ENCODE measurements at places on chromosomes 13 and 19. TPM values are rescaled to one million over a fixed set of nuclear protein-coding genes. Genes with fewer than 3 reads are reported as not detected.

- no peak for DNase-seq
Observed at GRCh38 chr19:8577247-8577646, at the start of gene MYO1F. Gene MYO1F (minus strand): TSS chr19:8577442. CDS start chr19:8577309, 133 bp downstream.

DNA sequence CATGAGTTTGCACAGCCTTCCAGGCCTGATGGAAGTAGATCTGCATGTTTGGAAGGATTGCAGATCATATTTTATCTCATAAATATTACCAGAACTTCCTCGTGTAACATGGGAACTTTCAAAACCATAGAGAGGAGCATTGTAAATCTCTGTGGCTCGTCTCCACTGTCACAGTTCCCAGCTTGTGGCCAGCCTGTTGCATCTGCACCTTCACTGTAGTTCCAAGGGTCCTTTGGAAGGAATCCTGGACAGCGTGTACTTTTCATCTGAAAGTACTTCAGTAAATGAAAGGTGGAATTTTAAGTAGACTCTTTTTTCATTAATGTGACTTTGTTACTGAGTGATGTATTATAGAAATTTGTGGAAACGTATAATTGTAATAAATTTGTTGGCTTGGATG is 105.4 kb downstream of the ATP11A start:
- DNase-seq: no peak

- DNase-seq: no peak
Observed at GRCh38 chr13:112928020-112928971, 40.7 kb upstream of the MCF2L start.

DNA sequence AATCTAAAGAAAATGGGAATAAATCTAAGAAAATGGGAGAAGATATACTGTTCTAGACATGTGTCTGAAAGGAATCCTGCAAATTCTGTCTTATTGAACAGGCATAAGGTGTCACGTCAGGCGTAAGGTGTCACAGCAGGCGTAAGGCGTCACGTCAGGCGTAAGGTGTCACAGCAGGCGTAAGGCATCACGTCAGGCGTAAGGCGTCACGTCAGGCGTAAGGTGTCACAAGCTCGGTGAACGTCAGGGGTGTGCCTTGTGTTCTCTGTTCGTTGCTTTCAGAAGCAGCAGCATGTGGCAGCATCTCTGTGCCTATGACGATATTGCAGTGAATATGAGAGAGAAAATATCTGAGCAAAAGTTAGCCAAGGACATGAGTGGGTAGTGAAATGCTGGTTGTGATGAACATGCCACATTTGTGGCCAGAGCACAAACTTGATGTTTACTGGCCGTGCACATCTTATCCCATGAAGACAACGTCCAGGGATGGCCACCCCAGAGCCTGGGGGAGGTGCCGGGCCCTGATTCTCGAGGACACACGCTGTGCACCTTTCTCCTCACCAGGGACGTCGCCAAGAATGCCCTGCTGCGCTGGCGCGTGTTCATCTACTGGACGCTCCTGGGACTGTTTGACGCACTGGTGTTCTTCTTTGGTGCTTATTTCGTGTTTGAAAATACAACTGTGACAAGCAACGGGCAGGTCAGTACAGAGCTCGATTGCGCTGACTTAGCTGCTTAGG is 107.0 kb upstream of the MCF2L start:
- DNase-seq: no peak

DNA sequence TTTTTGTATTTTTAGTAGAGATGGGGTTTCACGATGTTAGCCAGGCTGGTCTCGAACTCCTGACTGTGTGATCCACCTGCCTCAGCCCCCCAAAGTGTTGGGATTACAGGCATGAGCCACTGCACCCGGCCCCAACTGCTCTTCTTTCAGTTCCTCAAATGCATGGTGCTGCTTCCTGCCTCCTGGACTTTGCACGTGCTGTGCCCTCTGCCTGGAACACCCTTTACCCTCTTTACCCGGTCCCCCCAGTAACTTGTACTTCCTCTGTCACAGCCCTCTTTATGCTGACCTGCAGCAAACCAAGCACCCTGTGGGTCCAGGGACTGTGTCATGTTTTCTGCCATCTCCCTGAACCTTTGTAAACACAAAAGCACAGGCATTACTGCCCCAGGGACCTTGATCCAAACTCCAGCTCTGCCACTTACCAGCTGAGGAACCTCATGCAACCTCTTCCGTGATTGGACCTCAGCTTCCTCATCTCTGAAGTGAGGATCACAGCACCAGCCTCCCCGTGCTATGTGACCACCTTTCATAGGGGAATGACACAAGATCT is 3.8 kb downstream of the BLVRB start:
- DNase-seq: no peak

DNA sequence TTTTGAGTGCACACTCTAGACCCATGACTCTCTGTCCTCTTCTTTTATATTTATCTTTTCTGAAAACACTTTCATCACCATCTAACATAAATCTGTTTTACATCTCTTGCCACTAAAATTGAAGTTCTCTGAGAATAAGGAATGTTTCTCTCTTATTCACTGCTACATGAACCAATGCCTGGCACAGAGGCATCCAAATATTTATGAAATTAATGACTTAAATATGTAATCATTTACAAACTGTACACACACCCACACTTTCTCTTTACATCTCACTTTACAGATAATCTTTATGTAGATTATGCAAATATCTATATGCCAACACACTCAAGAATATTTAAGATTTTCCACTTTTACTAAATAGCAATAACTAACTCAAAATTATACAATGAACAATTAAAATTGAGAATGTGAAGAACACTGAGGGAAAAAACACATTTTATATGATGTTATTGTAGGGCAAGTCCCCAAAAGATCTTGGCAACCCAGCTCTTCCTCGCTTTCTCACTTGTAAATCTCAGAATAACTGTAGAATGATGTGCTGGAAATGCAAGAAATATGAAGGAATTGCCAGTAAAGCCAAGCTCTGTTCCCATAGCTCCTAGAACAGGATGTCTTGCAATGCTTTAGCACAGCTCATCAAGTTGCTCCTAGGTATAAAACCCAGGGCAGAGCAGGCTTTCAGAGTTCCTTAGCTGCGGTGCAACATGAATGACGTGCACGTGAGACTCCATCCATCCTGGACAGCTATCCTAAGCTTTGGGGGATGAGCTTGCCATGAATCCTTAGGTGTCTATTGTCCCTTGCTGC is 50.7 kb downstream of the UGGT2 start:
- no peak for DNase-seq

GRCh38 chr13:44718467-44718866 is 142.3 kb upstream of the TSC22D1 start:
- DNase-seq: no peak

Gene ZNF93
- 17.7 TPM for total RNA-seq

Gene CADM4
- total RNA-seq: 8.3 TPM

Gene FCHO1
- 3.1 TPM for total RNA-seq

Gene KLK2
- total RNA-seq: not detected

Gene CD70
- total RNA-seq: 7.8 TPM

Gene ZGLP1
- total RNA-seq: 1.3 TPM

Gene SHISA7
- total RNA-seq: not detected

Gene FUT6
- not detected for total RNA-seq

Data from glomerular endothelial cell (primary cell).